ENCODE measurements at places on chromosomes 12 and 14. TPM values are rescaled to one million over a fixed set of nuclear protein-coding genes. Genes with fewer than 3 reads are reported as not detected.

AVPR1A gene
- not detected for total RNA-seq

DNA sequence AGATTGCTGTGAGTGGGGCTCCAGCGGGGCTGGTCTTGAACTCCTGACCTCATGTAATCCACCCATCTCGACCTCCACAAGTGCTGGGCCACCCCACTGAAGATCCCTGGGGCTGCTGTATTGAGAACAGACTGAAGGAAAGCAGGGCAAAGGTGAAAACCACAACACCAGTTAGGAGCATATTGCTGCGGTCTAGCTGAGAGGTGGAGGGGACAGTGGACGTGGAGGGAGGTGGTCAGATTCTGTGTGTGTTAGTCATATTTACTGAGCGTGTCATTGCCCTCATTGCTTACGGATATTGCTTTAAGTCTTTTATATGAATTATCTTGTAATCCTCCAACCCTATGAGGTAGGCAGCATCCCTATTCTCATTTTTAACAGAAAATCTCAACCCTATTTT is 69.0 kb upstream of the OVCH1 start:
- no peak for DNase-seq

- DNase-seq = no peak
These were observed 39.8 kb downstream of the IFNG start for GRCh38 chr12:68119724-68120211.

GRCh38 chr14:59688224-59689170 is 111.9 kb upstream of the CCDC175 start:
- peak; percentile 20 for DNase-seq

- peak; percentile 47 for DNase-seq
These were observed 1.5 kb upstream of the NTS start for GRCh38 chr12:85872497-85873091.

APOF gene
- 3.3 TPM for total RNA-seq

- DNase-seq = no peak
These were observed 4.8 kb upstream of the ITPK1 start for GRCh38 chr14:93120517-93120916.

DNA sequence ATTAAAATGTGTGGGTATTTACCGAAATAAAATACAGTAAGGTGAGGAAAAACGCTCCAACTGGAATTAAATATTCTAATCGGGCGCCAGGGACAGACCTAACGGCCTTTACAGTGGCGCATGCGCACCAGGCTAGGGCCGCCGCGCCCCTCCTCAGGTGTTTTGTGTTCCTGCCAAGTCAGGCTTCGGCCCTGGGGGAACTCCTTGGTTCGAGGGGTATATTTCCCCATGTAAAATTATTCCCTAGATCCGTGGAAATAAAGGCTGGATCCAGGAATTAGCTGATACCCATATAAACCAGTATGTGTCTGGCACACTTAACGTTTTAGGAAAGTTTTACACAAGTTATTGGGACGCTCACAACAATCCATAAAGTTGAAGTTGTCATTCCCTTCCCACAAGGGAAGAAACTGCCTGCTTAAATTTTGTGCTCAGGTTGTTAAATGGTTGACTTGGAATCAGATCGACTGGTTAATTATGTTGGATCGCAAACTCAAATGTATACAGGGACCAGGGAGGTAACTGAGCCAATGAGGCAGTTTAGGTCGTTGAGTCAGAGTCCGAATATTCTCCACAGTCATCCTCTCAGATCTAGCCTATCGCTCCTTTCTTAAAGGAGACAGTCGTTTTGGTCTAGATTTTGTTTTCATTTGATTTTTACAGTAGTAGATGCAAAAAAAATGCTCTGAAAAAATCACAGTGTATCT is 621 bp upstream of the ANAPC7 start:
- DNase-seq = peak; percentile 68

GRCh38 chr14:102828151-102828550 is 50.9 kb downstream of the TRAF3 start:
- no peak for DNase-seq

DNA sequence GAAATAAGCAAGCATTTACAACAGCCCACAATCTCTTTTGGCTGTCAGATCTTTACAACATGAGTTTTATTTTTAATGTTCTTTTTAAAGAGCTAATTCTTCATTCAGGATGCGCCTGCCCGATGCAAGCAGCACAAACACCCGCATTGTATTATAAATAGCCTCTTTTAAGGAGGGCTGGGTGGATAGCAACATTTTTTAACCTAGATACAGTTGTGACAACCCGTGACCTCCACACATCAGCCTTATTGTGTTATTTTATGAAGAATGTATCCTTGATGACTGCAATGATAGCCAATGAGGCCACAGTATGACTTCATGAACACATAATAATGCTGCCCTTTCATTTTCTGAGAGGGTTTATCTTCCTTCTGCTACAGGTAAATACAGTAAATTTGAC is 173.7 kb downstream of the FOXN3 start:
- no peak for DNase-seq

- no peak for DNase-seq
These were observed 110.7 kb downstream of the PTPRR start for GRCh38 chr12:70809887-70810286.

DNA sequence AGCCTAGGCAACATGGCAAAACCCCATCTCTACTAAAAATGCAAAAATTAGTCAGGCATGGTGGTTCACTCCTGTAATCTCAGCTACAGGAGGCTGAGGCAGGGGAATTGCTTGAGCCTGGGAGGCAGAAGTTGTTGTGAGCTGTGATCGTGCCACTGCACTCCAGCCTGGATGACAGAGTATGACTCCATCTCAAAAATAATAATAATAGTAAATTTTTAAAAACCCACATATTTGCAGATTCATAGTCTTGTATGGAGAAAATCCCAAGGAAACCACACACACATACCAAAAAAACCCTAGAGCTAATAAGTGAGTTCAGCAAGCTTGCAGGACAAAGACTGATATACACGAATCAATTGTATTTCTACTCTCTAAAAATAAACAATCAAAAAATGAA is 19.0 kb upstream of the MTHFD1 start:
- no peak for DNase-seq

RTN1 gene
- 0.20 TPM for total RNA-seq

GRCh38 chr14:61344437-61345150 is 23.2 kb downstream of the PRKCH start:
- no peak for DNase-seq

- DNase-seq = no peak
These were observed 59.5 kb downstream of the DHRS2 start for GRCh38 chr14:23695664-23695999.

Measured in HepG2 (cell line).